T-helper 22 cell (primary cell): ENCODE measurements at places on chromosomes 11 and 22.

DNA sequence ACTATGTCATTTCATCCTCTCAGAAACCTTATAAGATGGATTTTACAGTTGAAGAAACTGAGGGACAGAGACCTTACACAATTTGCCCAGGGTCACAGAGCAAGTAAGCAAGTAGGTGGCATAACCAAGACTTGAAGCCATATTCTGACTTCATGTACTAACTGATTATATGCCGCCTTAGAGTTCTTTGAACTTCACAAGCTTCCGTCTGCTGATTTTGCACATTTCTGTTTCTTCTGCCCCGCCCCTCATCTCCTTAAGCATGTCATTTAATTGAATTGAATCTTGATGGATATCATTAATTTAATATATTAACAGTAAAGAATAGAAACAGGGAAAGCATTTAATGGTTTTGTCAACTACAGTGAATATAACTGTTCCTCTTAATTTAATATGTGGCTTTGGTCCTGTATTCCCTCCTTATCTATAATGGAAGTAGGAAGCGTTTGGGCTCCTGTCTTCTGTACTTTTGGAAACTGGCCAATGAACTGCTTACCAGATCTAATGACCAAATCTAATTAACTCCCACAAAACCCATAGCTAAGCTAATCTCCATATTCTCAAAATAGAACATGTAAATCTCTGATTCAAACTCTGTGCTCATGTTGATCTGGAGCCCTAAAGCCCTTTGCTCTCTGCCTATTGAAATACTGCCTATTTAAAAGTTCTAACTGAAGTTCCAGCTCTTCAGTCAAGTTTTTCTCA is 30.4 kb downstream of the SIK2 start:
- no peak for DNase-seq

DNA sequence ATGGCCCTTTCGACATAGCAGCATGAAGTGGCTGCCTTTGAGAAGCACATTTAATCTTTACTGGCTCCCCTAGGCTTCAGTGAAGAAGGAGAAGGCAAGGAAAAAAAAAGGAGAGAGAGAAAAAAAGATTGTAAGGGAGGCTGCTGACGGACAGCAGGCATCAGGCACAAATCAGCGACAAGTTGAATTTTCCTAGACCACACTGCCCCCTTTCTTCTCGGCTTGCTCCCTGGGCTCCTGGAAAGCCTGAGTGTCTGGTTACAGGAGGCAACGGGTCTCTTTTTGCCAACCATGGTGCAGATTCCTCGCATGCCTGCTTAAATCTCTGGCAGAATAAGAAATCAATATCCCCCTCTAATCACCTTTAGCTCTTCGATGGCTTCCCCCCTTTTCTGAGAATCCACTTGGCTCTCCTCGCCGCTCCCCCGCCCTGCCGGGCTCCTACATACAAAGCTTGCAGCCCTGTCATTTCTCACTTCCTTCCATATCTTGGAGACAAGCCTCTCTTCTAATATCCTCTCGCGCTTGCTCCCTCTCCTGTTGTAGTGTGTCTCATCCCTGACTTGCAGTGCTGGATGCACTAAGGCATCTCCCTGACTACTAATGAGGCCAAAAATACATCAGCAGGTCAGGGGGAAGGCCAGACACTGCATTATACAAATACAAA is 14.3 kb downstream of the BLID start:
- DNase-seq, result no peak

- DNase-seq, result no peak
Observed at GRCh38 chr11:119024430-119025098, 6.0 kb downstream of the TRAPPC4 start.

GRCh38 chr22:27633296-27633871 is 168.2 kb downstream of the MN1 start:
- DNase-seq, result no peak

DNA sequence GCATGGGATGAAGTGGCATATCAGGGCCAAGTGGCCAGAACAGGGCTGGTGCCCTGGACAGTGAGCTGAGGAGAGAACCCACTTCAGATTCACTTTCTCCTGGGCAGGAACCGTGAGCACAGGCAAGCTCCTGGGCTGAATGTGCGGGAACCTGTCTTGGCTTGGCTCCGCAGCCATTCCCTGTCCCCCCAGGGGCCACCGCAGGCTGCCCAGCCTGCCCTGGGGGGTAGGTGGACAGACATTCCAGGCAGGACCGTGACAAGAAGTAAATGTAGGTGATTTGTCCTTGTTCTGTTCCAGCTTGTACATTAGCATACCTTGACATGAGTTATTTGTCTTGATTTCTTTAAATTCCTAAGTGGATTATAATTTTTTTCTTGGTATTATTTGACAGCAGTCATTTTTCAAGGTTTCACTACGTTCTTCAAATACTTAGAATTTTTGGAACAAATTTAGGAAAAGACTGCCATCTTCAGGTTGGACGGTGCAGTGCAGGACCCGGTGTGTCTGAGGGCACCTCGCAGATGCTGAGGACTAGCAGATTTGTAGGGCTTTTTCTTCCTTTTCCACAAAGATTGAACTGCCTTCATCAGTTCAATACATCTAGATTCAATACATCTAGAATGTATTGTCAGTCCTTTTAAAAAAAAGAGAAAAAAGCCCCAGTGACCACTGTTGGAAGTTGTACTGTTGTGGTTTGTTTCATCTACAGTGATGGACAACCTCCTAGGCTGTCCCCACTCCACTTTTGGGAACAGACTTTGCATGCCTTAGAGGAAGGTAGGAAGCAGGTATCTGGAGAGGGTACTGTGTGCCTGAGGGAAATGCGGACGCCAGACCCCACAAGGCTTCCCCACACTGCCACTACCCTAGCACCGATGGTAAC is 115.1 kb upstream of the RASSF10 start:
- DNase-seq, result no peak

DNA sequence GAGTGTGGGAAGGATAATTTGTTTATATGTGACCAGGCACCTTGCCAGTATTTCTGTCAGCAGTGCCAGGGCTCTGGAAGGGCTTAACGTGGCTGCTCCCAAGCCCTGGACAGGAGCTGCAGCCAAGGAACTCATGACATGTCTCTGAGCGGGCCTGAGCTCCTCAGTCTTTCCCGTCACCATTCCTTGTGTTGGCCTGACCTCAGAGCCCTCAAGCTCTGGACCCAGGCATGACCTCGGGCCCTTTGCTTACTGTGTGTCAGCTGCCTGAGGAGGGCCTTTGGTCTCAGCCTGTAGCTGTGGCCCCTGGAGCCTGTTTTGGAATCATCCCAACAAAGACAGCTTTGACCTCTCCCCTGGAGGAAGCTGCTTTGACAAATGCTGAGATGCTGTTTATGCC is 264.1 kb upstream of the PLET1 start:
- no peak for DNase-seq

DNA sequence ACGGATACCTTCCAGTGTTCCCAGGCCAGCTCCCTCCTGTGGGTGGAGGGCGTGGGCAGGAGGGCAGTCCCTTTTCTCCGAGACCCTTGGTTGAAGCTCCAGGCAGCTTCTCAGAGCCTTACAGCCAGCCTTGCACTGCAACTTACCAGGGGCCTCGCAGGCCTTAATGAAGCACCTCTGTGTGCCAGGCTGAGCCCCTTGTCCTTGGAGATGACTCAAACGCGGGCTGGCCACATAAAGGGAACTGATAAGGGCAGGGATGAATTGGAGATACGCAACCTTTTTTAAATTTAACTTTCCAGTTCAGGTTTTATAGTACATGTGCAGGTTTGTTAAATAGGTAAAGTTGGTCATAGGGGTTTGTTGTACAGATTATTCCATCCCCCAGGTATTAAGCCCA is 72.7 kb downstream of the WNT7B start:
- no peak for DNase-seq

DNA sequence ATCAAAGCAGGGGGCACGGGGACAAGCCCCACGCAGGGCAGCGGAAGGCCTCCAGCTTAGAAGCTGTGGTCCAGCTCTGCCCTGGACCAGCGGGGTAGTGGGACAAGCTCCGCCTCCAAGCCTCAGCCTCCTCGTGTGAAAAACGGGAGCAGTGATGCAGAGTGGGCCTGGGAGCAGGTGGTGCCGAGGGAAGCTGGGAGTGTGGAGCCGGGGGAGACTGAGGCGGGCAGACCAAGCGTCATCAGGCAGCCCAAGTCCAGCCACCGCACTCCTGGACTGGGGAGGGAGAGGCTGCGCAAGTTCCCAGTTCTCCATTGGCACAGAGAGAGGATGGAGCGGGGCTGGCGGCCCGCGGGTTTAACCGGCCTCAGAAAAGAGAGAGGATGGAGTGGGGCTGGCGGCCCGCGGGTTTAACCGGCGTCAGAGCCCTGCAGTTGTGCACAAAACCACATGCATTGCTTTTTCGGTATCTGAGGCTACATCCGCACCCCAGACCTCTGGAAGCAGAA is 68.1 kb upstream of the PHF21B start:
- DNase-seq, result no peak

DNA sequence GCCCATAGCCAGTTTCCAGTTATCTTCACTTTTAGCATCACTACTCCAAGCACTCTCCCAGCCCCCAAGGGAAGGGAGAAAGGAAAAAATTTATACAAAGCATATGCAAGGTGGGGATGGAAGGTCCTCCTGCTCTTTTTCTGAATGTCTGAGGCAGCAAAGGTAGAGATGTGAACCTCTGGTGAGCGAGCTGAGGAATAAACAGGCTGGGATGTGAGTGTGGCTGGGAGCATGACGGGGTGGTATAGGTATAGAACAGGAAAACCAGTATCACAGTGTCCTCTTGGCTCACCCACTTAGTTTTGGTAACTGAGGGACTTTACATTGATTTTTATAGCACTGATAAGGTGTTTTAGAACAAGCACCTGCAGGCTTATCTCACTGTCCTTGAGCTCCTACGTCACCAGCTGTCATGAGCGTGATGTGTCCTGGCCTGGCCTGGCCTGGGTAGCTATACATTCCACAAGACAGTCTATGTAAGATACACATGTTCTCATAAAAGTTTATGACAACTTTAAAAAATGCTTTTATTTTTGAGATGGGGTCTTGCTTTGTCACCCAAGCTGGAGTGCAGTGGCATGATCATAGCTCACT is 10.3 kb upstream of the POLD3 start:
- no peak for DNase-seq

DNA sequence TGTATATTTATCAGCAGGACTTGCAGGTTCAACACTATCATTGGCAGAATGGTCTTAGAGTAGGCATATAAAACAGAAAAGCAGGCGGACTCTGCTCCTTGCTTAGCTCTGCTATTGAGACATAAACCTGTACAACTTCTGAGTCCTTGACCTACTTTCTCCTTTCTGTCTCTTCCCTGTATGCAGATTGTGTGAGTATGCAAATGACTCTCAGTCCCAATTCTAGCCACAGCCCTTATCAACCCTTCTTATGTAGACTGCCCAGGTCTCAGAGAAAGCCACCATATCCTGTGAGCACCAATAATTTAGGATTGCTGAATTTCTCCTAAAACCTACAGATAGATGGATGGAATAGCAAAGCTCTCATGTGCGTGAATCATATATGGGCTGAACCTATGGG is 367.6 kb upstream of the DDI1 start:
- no peak for DNase-seq

- no peak for DNase-seq
Observed at GRCh38 chr22:29512031-29512430, 32.0 kb downstream of the NEFH start.

DNA sequence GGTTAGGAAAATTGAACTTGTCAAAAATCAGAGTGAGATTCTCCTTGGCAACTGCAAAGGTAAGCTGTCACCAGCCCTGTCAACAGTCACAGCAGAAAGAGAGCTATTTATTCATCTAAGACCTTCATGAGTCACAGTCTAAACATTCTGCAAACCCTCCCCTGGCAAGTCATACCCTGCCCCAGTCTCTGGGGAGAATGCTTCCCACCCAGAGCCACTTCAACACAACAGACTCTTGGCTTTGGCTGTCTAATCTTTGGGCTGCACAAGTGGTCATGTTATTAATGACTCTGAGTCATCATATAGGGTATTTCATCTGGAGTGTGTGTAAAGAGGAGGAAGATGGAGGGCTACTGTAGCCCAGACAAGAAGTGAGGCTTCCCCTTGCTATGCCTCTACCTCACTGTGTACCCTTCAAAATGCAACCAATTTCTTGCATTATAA is 153.4 kb downstream of the CCDC34 start:
- no peak for DNase-seq
